CD8-positive, alpha-beta memory T cell (primary cell): ENCODE measurements at places on chromosomes 1 and 21. TPM values are rescaled to one million over a fixed set of nuclear protein-coding genes. Genes with fewer than 3 reads are reported as not detected.
A peak's percentile ranks its signal among the peaks of the same experiment; 100 is the strongest.

DNA sequence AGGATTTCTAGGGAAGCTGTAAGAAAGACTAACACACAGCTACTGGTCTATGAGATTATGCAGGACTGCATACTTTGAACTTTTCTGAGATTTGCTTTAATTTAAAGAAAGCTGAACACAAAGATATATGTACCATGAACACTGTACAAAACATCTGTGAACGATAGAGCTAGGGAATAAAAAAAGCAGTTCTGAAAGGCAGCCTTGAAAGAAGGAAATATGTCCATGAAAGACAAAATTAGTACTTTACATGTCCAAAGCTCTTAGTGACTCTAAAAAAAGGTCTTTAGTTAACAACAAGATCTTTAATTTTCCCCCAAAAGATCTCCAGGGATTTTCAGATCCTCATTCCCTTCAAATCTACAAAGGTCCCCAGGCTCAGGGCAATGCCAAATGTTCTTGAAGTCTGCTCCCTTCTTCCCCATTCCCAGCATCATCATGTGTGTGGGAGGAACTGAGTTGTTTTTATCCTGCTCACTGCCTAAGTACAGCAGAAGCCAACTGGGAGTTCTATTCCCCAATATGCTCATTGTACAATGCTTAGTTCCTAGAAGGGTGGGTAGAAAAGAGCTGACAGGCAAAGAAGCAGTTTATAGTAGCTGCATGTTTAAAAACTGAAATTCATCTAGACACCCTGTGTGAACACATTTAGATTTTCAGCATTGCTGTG, 60.1 kb upstream of the PTCH2 start:
- H3K4me1 ChIP-seq: no peaks in the 10 kb centered on the region
- DNase-seq: no peak
- H3K36me3 ChIP-seq: no peaks in the 10 kb centered on the region
- H3K27me3 ChIP-seq: no peaks in the 10 kb centered on the region

DNA sequence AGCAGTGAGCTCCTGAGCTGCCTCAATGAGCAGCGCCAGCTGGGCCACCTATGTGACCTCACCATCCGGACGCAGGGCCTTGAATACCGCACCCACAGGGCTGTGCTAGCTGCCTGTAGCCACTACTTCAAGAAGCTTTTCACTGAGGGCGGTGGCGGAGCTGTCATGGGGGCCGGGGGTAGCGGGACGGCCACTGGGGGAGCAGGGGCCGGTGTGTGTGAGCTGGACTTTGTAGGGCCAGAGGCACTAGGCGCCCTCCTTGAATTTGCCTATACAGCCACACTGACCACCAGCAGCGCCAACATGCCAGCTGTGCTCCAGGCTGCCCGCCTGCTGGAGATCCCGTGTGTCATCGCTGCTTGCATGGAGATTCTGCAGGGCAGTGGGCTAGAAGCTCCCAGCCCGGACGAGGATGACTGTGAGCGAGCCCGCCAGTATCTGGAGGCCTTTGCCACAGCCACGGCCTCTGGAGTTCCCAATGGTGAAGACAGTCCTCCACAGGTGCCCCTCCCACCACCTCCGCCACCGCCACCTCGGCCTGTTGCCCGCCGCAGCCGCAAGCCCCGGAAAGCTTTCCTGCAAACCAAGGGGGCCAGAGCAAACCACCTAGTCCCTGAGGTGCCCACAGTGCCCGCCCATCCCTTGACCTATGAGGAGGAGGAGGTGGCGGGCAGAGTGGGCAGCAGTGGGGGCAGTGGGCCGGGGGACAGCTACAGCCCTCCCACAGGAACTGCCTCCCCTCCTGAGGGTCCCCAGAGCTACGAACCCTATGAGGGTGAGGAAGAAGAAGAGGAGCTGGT, 12.3 kb downstream of the ZBTB7B start:
- no peak for DNase-seq
- H3K27me3 ChIP-seq: no peaks in the 10 kb centered on the region
- peaks cover 12% of the 10 kb centered on the region for H3K36me3 ChIP-seq
- H3K4me1 ChIP-seq: peaks cover 87% of the 10 kb centered on the region
- no peak overlapping the region for H3K4me3 ChIP-seq
- no peak overlapping the region for H3K27ac ChIP-seq

- no peak overlapping the region for H3K4me3 ChIP-seq
- no peaks in the 10 kb centered on the region for H3K36me3 ChIP-seq
- no peak overlapping the region for H3K27ac ChIP-seq
- no peaks in the 10 kb centered on the region for H3K27me3 ChIP-seq
- DNase-seq: no peak
Measured at GRCh38 chr1:98813738-98814309, 152.3 kb downstream of the SNX7 start.

GRCh38 chr1:66985835-66986234, 61.0 kb downstream of the MIER1 start:
- no peaks in the 10 kb centered on the region for H3K27me3 ChIP-seq
- H3K36me3 ChIP-seq: peaks cover 46% of the 10 kb centered on the region
- H3K27ac ChIP-seq: no peak overlapping the region

DNA sequence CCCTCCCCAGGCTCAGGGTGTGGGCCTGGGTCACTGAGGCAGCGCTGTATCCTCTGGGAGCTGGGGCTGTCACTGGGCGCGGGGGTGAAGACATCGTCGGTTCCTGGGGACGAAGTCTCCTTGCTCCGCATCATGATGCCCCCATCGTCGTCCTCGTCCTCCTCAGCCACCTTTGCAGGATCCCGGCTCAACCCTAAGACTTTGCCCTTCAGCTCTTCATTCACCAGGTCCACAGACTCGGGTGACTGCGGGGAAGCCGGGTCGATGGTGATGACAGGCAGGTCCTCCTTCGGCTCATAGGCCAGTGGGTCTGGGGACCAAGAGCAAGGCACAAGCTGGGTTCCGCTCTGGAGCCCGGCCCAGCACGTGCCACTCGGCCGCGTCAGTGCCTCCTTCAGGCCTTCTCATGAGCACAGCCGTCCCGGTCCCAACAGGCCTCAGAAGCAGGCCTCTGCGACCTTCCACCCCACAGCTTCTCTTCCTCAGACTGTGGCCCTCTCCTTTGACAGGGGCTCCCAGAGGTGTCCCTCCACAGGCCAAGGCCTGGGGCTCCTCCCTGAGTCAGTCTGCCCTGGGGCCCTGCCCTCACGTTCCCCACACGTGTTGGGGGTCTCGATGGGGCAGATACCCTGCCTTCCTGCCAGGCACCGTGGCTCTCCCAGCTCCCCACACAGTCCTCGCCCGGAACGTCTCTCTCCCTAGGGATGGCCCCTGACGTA, 54.4 kb downstream of the SLC9A1 start:
- no peak overlapping the region for H3K27ac ChIP-seq
- no peak overlapping the region for H3K4me3 ChIP-seq
- no peaks in the 10 kb centered on the region for H3K36me3 ChIP-seq
- H3K4me1 ChIP-seq: peaks cover 5% of the 10 kb centered on the region
- DNase-seq: no peak
- no peaks in the 10 kb centered on the region for H3K27me3 ChIP-seq

DNA sequence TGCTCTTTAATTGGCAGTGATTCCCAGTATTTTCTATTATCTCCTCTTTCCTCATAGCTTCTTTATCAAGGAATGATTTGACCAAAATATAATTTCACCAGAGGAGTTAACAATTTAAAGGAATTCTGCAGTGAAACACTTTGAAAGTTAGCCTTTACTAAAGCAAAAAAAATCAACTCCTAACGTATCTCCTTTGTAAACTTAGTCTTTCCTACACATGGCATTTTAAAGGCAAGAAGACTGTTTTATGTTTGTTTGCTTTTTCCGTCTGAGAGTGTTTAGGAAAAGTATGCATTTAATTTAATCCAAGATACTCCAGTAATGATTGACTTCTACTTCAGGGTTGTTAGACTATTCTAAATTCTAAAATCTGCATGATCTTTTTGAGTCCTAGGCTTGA, 15.9 kb downstream of the ATP6V1G3 start:
- no peaks in the 10 kb centered on the region for H3K27me3 ChIP-seq
- H3K27ac ChIP-seq: peak overlapping the region; percentile 10
- DNase-seq: no peak
- peak overlapping the region; percentile 51 for H3K4me3 ChIP-seq
- H3K36me3 ChIP-seq: no peaks in the 10 kb centered on the region

GRCh38 chr1:235076504-235077162, 52.0 kb downstream of the TOMM20 start:
- no peaks in the 10 kb centered on the region for H3K27me3 ChIP-seq
- no peak overlapping the region for H3K27ac ChIP-seq
- H3K36me3 ChIP-seq: no peaks in the 10 kb centered on the region
- no peak for DNase-seq
- H3K4me1 ChIP-seq: peaks cover 16% of the 10 kb centered on the region

GRCh38 chr1:107787299-107787698, 177.7 kb downstream of the VAV3 start:
- no peaks in the 10 kb centered on the region for H3K36me3 ChIP-seq
- peaks cover 46% of the 10 kb centered on the region for H3K4me1 ChIP-seq
- no peak for DNase-seq
- no peak overlapping the region for H3K4me3 ChIP-seq
- H3K27ac ChIP-seq: peak overlapping the region; percentile 58

- H3K27ac ChIP-seq: peak overlapping the region; percentile 71
- H3K27me3 ChIP-seq: no peaks in the 10 kb centered on the region
- H3K4me1 ChIP-seq: peaks cover 36% of the 10 kb centered on the region
- DNase-seq: peak; percentile 22
- H3K36me3 ChIP-seq: no peaks in the 10 kb centered on the region
- peak overlapping the region; percentile 68 for H3K4me3 ChIP-seq
Measured at GRCh38 chr1:87329051-87329525, 408 bp downstream of the LMO4 start.

SLC35D1 gene
- 17.5 TPM for total RNA-seq

GRCh38 chr1:53257454-53258081, 19.2 kb upstream of the MAGOH start:
- DNase-seq: no peak
- no peak overlapping the region for H3K4me3 ChIP-seq
- H3K27ac ChIP-seq: no peak overlapping the region
- no peaks in the 10 kb centered on the region for H3K27me3 ChIP-seq
- H3K4me1 ChIP-seq: no peaks in the 10 kb centered on the region

- no peaks in the 10 kb centered on the region for H3K27me3 ChIP-seq
- H3K36me3 ChIP-seq: no peaks in the 10 kb centered on the region
- no peak overlapping the region for H3K4me3 ChIP-seq
Measured at GRCh38 chr1:155022136-155022926, 11.2 kb downstream of the DCST2 start.

GRCh38 chr1:24860841-24861240, 69.2 kb downstream of the RUNX3 start:
- no peak overlapping the region for H3K4me3 ChIP-seq
- H3K27me3 ChIP-seq: no peaks in the 10 kb centered on the region
- no peak overlapping the region for H3K27ac ChIP-seq
- DNase-seq: no peak
- peaks cover 14% of the 10 kb centered on the region for H3K4me1 ChIP-seq

KRTAP21-2 gene
- not detected for total RNA-seq

- no peak overlapping the region for H3K27ac ChIP-seq
- H3K4me1 ChIP-seq: no peaks in the 10 kb centered on the region
- H3K4me3 ChIP-seq: no peak overlapping the region
- no peak for DNase-seq
- no peaks in the 10 kb centered on the region for H3K27me3 ChIP-seq
Measured at GRCh38 chr1:193113992-193114332, 7.9 kb upstream of the CDC73 start.

- peaks cover 16% of the 10 kb centered on the region for H3K4me1 ChIP-seq
- no peaks in the 10 kb centered on the region for H3K27me3 ChIP-seq
- no peak overlapping the region for H3K27ac ChIP-seq
Measured at GRCh38 chr1:8915446-8915845, 30.2 kb upstream of the CA6 start.

- H3K4me1 ChIP-seq: peaks cover 40% of the 10 kb centered on the region
- peak overlapping the region; percentile 86 for H3K27ac ChIP-seq
- peak overlapping the region; percentile 11 for H3K4me3 ChIP-seq
- no peaks in the 10 kb centered on the region for H3K27me3 ChIP-seq
- no peaks in the 10 kb centered on the region for H3K36me3 ChIP-seq
Measured at GRCh38 chr1:20187103-20187812, 940 bp upstream of the PLA2G2C start.

GRCh38 chr21:26846036-26846931, 1.1 kb upstream of the ADAMTS1 start:
- no peak for DNase-seq
- H3K27me3 ChIP-seq: peaks cover 19% of the 10 kb centered on the region
- peak overlapping the region; percentile 34 for H3K4me3 ChIP-seq
- H3K36me3 ChIP-seq: no peaks in the 10 kb centered on the region
- peaks cover 15% of the 10 kb centered on the region for H3K4me1 ChIP-seq
- no peak overlapping the region for H3K27ac ChIP-seq

DNA sequence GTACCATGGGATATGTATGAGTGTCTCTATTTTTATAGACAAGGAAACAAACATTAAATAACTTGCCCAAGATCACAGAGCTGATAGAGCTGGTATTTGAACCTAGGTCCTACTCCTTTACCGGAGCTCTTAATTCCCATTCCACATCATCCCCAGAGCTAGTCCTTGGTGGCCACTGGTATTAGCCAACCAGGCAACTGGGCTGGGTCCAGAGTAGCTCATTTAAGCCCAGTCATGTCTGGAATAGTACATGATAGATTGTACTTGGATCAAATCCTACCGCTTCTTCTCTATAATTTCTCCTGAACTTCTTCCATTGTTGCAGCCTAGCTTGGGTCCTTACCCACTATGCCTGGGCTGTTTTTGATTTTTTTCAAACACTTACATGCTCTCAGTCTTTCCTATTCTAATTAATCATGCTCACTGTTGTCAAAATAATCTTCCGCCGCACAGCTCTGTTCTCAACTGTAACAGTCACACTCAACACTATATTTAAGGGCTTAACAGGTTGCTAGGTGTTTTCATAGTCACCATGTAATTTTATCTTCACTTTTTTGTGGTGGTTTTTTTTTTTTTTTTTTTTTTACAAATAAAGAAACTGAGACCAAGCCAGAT, 80.2 kb downstream of the COLGALT2 start:
- H3K4me3 ChIP-seq: no peak overlapping the region
- peak overlapping the region; percentile 45 for H3K27ac ChIP-seq

- peak within 1 kb of the TSS; percentile 43 for H3K27ac ChIP-seq
- H3K4me1 ChIP-seq: peaks cover 11% of the 10 kb centered on the region
- H3K27me3 ChIP-seq: peaks cover 38% of the 10 kb centered on the region
- DNase-seq: peak; percentile 54
Measured at GRCh38 chr1:93447481-93448291, at the start of gene FNBP1L. TSS of gene FNBP1L (plus strand) at chr1:93448118. CDS start at chr1:93448282, 164 bp downstream.

GRCh38 chr1:214102907-214103306, 115.1 kb downstream of the PROX1 start:
- no peaks in the 10 kb centered on the region for H3K36me3 ChIP-seq
- H3K4me1 ChIP-seq: no peaks in the 10 kb centered on the region
- no peak overlapping the region for H3K27ac ChIP-seq
- no peak overlapping the region for H3K4me3 ChIP-seq
- no peaks in the 10 kb centered on the region for H3K27me3 ChIP-seq

DNA sequence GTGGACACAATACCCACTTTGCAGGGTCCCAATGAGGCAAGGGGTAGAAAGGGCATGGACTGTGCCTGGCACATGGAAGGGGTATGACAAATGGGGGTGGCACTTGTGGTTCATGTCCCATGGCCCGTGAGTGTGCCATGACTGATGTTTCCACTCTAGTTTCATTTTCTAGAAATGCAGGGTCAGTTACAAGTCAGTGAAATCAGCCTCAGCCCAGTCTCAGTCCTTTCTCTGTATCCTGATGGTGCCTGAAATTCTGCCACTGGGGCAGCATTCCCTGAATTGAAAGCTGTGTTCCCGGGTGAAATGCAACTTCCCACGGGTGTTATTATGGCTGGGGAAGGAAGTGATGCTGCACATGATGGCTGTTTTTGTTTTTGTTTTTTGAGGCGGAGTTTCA, 110.8 kb upstream of the ZBTB40 start:
- no peak for DNase-seq
- H3K4me1 ChIP-seq: no peaks in the 10 kb centered on the region
- no peaks in the 10 kb centered on the region for H3K36me3 ChIP-seq
- H3K4me3 ChIP-seq: no peak overlapping the region
- H3K27ac ChIP-seq: no peak overlapping the region
